Renal cortex interstitium (tissue), 15 donors: ENCODE measurements at places on chromosomes 5 and 9. TPM values are rescaled to one million over a fixed set of nuclear protein-coding genes. Genes with fewer than 3 reads are reported as not detected.

- DNase-seq: no peak
These were observed 348.5 kb downstream of the TMEM232 start for GRCh38 chr5:110377943-110378342.

DNA sequence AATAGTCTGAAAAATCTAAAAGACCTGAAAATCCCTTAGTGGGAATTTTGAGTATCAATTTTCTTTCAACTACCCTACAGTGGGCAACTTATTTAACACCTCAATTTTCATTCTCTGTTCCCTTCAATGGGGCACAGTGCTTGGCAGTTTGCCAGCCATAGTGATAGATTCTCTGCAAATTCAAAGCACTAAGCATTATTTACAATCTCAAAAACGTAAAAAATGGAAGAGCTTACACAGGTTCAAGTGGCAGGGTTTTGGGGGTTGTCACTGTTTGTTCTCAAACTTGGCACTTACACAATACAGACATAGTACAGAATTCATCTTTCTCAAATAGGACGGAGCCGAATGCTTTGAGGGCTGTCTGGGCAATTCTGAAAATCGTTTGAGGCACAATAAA lies 515.0 kb downstream of the EFNA5 start:
- DNase-seq: no peak

The CDH6 gene
- polyA plus RNA-seq: 80.8 TPM

DNA sequence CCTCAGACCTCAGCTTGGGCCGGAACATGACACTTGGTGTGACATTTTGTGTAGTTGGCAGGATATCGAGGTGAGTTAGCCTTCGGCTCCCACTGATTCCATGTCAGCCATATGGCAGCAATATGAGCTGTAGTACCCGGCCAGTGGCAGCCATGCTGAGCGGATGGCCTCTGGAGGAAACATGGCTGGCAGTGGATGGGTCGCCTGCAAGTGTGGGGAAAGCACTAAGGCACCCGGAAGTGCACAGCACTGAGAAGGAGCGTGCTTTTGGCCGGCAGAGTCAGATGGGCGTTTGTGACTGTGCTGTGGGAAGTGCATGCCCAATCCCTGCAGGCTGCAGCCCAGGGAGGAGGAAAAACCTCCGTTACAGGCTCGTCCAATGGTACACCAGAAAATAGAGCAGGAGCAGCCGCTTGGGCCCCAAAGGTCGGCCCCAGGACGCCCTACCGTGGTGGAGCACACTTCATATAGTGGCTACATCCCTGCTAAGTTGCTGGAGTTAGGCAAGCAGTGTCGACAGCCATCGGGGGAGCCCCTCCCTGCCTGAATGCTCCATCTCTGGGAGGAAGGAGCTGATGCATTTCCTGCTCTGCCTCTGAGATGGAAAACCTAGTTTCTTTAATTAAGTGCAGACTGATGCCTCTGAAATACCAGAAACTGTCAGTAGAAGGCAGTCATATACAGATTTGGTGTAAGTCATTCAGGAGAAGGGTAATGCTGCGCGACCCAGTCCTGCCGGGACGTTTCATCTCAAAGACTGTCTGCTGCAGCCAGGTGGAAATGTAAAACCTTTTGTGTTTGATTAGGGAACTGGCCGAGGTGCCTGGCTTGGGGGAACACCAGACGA lies 2185.8 kb upstream of the ACO1 start:
- DNase-seq: no peak

The MARVELD2 gene
- 29.2 TPM for polyA plus RNA-seq

The GRXCR2 gene
- not detected for polyA plus RNA-seq

The SPINK13 gene
- polyA plus RNA-seq: 0.49 TPM

GRCh38 chr5:77177576-77177975 lies 32.9 kb upstream of the PDE8B start:
- DNase-seq: no peak

The TIFAB gene
- 0.24 TPM for polyA plus RNA-seq

DNA sequence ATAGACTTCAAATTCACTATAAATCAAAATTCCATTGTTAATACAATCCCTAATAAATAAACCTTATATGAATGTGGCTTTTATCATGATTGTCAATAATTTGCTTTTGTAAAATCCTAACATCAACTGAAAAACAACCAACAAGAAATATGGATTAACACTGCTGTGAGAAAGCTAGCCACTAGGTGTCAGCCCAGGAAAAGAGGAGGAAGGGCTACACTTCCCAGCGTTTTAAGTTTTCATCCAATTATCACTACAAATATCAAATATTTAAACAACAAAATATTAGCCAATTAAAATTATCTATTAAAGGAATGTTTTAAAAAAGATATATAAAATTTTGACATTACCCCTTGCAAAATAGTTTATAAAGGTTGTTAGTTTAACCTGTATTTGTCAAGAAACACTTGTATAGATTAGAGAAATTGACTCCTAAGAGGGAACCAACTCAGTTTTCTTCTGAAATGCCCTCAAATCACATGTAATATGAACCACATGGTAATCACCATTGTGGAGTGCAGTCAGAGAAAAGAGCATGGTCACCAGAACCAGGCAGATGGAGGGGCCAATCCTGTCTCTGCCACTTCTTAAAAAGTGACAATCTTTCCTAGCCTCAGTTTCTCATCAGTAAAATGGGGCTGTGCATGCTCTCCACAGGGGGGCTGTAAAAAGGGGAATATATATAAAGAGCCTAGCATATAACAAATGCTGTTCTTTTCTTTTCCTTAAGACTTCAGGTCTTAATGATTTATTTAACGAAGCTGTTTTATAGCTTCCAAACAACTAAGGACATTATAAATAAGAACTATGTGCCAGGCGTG lies 188.2 kb downstream of the CRB2 start:
- DNase-seq: no peak

The FOXD4 gene
- 0.76 TPM for polyA plus RNA-seq

DNA sequence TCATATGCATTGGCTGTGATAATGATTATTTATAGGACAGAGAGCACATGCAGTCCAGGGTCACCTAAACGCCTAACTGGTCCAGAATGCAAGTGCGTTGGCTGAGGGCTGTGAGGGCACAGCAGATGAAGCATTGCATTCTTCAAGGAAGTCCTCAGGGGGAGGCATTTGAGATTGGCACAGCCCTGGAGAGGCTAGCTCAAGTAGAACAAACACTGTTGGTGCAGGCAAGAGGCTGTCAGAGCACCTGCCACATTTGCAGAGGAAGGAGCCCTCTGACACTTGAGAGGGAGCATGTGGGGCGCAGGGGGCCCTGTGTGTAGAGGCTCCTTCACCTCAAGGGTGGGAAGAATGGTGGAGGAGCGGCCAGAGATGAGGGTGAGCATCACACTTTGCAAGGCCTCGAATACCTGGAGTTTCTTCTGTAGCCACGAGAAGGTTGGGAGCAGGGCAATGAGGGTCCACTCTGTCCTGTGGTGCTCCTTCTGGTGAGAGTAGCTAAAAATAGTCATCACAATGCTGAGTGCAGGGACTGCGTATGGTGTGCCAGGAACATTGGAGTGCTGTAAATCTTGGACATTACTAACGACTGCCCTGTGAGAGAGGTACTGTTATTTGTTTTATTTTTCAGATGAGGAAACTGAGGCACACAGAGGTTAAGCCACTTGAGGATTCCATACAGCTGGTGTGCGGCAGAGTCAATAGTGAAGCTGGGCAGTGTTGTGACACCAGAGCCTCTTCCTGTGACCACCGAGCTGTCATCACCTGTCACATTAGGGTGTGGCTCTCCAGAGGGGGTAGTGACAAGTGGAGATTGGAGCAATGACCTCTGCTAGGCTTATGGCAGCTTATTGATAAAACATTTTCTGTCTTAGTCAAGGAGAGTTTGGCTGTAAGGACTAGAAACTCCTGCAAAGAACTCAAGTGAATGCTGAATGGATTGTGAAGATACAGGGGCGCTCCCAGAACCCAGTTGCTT lies 100.2 kb downstream of the PIP5K1B start:
- no peak for DNase-seq

The NR5A1 gene
- polyA plus RNA-seq: 0.11 TPM

- DNase-seq: peak; percentile 36
These were observed 2.0 kb upstream of the ZNF462 start for GRCh38 chr9:106860721-106861639.

- no peak for DNase-seq
These were observed 79.5 kb downstream of the PRRT1B start for GRCh38 chr9:131624636-131625507.

GRCh38 chr9:35828716-35829083 lies at the start of gene FAM221B:
Gene FAM221B, minus strand, starts transcription at chr9:35828732. Its CDS starts 2,571 bp downstream, at chr9:35826161.
- no peak for DNase-seq

The IFNA13 gene
- not detected for polyA plus RNA-seq

The MARCOL gene
- not detected for polyA plus RNA-seq

The LCN1 gene
- polyA plus RNA-seq: not detected

GRCh38 chr5:18043344-18043743 lies 409.1 kb downstream of the TAF11L14 start:
- DNase-seq: no peak

DNA sequence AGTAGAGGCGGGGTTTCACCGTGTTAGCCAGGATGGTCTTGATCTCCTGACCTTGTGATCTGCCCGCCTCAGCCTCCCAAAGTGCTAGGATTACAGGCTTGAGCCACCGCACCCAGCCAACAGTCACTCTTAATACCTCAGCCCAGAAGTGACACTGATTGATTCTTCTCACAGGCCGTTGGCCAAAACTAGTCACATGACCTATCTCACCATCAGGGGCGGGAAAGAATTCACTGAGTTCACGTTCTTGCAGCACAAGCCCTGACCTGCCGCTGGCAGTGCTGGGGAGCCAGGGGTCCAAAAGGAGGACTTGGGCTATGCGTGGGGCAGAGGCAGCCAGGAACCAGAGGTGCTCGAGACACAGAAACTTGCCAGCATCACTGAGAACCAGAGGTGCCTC lies 55.0 kb upstream of the CPLX2 start:
- DNase-seq: no peak

DNA sequence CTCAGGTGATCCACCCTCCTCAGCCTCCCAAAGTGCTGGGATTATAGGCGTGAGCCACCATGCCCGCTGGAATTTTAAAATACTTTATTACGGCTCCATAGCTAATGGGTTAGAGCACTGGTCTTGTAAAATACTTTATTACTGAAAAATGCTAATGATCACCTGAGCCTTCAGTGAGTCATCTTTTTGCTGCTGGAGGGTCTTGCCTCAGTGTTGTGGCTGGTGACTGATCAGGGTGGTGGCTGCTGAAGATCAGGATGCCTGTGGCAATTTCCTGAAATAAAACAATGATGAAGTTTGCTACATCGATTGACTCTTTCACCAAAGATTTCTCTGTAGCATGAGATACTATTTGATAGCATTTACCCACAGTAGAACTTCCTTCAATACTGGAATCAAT lies 26.0 kb upstream of the GNE start:
- DNase-seq: no peak

- DNase-seq: no peak
These were observed 35.8 kb upstream of the MVB12B start for GRCh38 chr9:126290871-126291270.

DNA sequence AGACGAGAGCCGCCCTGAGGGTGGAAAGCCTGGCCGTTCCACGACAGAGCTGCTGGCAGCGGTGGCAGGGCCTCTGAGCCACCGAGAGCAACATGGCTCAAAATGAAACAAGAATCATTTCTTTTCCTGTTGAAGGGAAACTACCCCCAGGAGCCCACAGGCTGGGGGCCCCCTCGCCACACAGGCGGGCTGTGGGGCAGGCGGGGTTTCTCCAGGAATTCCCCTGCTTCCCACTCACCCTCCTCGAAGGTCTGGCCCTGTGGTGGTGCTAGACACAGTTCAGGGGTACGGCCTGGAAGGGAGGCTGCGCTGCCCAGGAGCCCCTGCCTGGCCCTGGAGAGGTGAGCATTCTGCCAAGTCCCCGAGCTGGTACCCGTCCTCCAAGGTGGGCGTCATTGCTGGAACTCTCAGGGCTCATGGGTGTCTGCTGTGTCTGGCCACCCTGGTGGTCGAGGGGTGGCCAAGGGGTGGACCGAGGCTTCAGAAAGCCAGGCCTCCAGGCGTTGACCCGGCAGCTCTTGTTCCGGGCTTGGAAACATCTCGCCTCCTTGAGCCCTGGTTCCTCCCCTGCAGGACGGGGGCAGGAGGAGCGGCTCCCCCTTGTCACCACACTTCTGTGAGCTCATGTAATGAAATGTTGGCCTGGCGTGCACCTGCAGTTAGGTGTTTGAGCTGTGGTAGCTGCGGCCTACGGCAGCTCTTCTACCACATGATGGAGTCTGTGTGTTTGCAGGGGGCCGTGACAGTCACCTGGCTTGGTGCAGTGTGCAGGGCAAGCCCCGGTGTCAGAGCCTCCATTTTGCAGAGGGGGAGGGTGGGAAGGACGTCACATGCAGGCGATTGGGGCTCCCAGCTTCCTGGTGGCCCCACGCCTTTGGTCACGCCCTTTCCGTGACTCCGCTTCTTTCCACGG lies 65.3 kb downstream of the RXRA start:
- DNase-seq: no peak

- no peak for DNase-seq
These were observed 215.6 kb upstream of the CLINT1 start for GRCh38 chr5:158074597-158074991.

GRCh38 chr9:124453586-124454191 lies 3.4 kb downstream of the ADGRD2 start:
- DNase-seq: no peak

The PCYOX1L gene
- polyA plus RNA-seq: 18.8 TPM

DNA sequence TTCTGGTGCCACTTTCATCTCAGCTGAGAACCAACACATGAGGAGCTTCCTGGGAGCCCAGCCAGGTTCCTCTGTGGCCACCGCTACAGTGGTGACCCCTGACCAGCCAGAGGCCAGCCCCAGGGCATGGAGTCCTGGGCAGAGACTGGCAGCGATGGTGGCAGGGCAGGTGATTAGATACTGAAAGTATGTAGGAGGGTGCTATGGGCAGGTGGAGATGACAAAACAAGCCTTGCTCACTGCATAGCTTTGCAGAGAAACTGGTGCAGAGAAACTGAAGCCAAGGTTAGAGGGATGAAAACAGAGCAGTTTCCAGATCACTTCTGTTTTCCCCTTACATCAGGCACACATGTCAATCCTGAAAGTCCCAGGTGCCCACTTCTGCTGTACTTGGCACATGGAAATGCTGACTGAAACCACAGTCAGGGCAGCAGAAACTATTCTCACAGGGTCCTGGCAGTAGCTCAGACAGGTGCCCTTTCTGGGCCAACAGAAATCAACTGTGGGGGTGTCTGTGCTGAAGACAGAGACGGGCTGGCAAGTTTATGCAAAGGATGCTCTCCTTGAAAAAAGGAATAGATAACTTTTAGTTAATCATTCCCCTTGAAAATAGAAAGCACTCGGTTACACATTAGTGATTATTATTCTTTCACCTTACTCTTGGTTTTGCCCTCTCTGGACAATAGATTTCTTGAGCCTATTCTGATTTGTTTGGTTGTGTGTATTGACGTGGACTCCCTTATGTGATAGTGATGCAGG lies 90.3 kb downstream of the ANKRD55 start:
- no peak for DNase-seq

The GPX8 gene
- 77.0 TPM for polyA plus RNA-seq

GRCh38 chr5:159642379-159642778 lies 273.9 kb upstream of the ADRA1B start:
- DNase-seq: no peak

The TMOD1 gene
- polyA plus RNA-seq: 1.8 TPM
